ENCODE measurements at places on chromosomes 11 and 22.

GRCh38 chr22:35630387-35630793 lies 13.3 kb upstream of the MB start:
- DNase-seq: no peak

- DNase-seq: peak; percentile 74
Observed at GRCh38 chr11:45899448-45900174, 7.5 kb downstream of the FREY1 start.

DNA sequence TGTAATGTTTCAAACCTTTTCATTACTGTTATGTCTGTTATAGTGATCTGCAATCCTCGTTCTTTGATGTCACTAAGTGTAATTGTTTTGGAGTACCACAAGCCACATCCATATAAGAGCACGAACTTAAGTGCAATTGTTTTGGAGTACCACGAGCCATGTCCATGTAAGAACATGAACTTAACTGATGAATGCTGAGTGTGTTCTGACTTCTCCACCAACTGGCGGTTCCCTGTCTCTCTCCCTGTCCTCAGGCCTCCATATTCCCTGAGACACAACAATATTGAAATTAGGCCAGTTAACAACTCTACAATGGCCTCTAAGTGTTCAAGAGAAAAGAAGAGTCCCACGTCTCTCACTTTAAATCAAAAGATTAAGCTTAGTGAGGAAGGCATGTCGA lies 23.5 kb downstream of the TESMIN start:
- no peak for DNase-seq

DNA sequence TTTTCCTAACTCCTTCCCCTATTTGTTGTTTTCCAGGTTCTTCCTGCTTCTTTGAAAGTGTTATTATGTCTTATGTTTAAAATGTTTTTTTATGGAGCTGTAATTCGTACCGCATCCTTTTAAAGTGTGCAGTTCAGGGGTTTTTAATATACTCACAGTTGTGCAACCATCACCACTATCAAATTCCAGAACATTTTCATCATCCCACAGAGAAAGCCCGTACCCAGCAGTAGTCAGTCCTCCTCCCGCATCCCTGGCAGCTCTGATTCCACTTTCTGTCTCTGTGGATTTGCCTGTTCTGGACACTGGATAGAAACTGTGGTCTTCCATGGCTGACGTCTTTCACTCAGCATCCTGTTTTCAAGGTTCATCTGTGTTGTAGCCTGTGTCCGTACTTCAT lies 73.7 kb downstream of the JAM3 start:
- DNase-seq: no peak

- DNase-seq: no peak
Observed at GRCh38 chr22:31099841-31100761, 7.3 kb downstream of the SELENOM start.

- DNase-seq: no peak
Observed at GRCh38 chr11:127902382-127902781, 685.0 kb downstream of the ETS1 start.
